Aorta (tissue), 5 donors: ENCODE measurements at places on chromosomes 6 and 20. TPM values are rescaled to one million over a fixed set of nuclear protein-coding genes. Genes with fewer than 3 reads are reported as not detected.

DNA sequence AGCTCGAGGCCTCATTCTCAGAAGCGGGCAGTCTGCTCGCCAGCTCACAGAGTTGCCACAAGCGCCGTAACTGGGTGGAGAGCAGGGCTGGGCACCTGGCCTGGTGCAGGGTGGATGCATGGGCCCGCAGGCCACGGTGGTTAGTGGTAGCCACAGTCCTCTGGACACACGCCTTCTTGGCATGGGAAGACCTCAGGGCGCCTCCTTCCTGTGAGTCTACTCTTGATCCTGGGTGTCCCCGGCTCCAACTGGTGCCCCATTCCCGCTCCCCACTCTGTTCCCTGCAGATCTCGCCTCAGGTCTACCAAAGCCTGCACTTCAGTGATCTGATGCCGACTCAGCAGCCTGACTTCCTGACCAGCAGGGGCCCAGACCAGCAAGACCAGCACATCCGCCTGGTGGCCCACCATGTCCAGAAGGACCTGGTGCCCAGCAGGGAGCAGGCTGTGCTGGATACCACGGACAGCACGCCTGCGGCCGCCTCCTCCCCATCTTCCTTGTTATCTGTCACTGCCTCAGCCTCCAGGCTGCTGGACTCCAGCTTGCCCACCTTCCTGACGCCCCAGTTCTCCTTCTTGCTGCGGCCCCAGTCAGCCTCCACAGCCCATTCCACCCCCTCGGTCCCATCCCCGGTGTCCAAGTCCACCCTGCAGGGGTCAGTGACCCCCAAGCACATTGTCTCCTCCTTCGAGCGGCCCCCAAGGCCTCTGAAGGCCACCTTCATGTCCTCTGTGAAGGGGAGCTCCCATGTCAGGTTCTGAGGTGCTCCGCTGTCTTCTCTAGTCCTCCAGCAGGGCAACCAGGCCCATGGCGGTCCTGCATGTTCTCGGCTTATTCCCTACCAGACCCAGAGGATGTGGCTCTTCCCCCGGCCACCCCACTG, 43.1 kb downstream of the SUN5 start:
- H3K27ac ChIP-seq = no peak overlapping the region
- no peaks in the 10 kb centered on the region for H3K36me3 ChIP-seq
- DNase-seq = no peak
- no peak overlapping the region for H3K4me3 ChIP-seq

GRCh38 chr20:33838035-33838864, 27.1 kb downstream of the CHMP4B start:
- no peaks in the 10 kb centered on the region for H3K4me1 ChIP-seq
- H3K27me3 ChIP-seq = no peaks in the 10 kb centered on the region
- H3K36me3 ChIP-seq = no peaks in the 10 kb centered on the region
- no peak overlapping the region for H3K4me3 ChIP-seq

GRCh38 chr6:31396422-31397152, 6.8 kb upstream of the MICA start:
- H3K27me3 ChIP-seq = no peaks in the 10 kb centered on the region
- H3K4me3 ChIP-seq = no peak overlapping the region
- DNase-seq = peak; percentile 91
- H3K36me3 ChIP-seq = no peaks in the 10 kb centered on the region

The CALHM6 gene
- total RNA-seq = 5.7 TPM

DNA sequence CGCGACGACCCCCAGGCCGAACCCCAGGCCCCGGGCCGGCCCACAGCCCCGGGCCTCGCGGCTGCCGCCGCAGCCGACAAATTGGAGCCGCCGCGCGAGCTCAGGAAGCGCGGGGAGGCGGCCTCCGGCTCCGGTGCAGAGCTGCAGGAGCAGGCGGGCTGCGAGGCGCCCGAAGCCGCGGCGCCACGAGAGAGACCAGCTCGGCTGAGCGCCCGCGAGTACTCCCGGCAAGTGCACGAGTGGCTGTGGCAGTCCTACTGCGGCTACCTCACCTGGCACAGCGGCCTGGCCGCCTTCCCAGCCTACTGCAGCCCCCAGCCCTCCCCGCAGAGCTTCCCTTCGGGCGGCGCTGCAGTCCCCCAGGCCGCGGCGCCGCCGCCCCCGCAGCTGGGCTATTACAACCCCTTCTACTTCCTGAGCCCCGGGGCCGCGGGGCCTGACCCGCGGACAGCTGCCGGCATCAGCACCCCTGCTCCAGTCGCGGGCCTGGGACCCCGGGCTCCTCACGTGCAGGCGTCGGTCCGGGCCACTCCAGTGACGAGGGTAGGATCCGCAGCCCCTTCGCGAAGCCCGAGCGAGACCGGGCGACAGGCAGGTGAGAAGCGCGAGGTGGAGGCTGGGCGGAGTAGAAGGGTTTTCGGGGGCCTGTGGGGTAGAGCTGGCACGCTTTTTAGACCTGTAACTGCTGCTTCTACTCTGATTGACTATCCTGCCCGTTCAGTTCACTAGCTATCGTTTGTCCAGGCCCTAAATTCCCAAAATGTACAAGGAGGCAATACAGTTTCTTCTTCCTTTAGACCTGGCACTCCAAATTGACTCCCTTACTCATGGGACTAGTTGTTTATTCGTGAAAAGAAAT, 654 bp downstream of the FAM8A1 start:
- no peaks in the 10 kb centered on the region for H3K27me3 ChIP-seq
- H3K4me3 ChIP-seq = peak overlapping the region; percentile 91
- no peaks in the 10 kb centered on the region for H3K36me3 ChIP-seq
- peak overlapping the region; percentile 52 for H3K27ac ChIP-seq
- peak; percentile 66 for DNase-seq

DNA sequence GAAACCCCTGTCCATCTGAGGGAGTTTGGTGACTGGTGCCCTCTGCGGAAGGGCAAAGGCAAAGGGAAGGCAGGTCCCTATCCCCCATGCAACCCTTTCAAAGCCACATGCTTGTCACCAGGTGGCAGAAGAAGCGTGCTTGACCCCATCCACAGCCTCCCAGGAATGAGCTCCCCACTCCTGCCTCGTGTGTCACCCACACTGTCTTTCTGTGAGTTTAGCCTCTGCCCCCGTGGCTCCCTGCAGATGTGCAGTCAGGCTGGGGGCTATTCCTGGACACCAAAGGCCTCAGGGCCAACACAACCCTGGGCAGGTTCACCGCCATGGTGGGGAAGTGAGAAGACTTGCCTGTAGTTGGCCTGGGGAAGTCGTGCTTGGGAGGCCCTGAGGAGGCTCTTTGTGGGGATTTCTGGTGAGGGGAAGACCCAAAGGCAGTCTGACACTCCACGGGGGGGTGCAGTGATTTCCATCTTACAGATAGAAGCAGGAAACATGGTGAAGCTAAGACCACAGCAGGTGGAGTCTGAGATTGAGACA, 16.6 kb upstream of the PCMTD2 start:
- no peaks in the 10 kb centered on the region for H3K27me3 ChIP-seq
- no peak overlapping the region for H3K4me3 ChIP-seq
- peak; percentile 62 for DNase-seq
- H3K4me1 ChIP-seq = no peaks in the 10 kb centered on the region
- no peaks in the 10 kb centered on the region for H3K36me3 ChIP-seq

The PGC gene
- 0.33 TPM for total RNA-seq

DNA sequence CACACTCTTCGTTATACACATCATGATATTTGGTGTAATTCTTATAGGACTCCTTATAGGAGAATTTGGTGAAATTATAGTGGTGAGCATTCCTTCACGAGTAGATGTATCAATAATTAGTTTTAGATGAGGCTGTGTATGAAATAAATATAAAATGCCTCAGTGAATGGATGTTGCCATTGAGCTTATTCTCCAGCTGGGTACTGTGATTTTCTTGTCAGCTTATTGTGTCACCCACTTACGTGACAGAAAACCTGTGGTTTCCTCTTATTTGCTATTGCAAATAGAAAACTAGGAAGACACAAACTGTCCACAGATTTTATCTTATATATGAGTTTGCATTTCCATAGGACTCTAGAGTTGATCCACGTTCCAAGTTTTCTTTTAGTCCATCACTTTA, 439.9 kb upstream of the RNF217 start:
- H3K27me3 ChIP-seq = no peaks in the 10 kb centered on the region
- H3K36me3 ChIP-seq = no peaks in the 10 kb centered on the region
- no peak overlapping the region for H3K4me3 ChIP-seq
- H3K4me1 ChIP-seq = no peaks in the 10 kb centered on the region
- no peak for DNase-seq
